Liver (tissue), 10 donors: ENCODE measurements at places on chromosomes 16 and 17. TPM values are rescaled to one million over a fixed set of nuclear protein-coding genes. Genes with fewer than 3 reads are reported as not detected.

DNA sequence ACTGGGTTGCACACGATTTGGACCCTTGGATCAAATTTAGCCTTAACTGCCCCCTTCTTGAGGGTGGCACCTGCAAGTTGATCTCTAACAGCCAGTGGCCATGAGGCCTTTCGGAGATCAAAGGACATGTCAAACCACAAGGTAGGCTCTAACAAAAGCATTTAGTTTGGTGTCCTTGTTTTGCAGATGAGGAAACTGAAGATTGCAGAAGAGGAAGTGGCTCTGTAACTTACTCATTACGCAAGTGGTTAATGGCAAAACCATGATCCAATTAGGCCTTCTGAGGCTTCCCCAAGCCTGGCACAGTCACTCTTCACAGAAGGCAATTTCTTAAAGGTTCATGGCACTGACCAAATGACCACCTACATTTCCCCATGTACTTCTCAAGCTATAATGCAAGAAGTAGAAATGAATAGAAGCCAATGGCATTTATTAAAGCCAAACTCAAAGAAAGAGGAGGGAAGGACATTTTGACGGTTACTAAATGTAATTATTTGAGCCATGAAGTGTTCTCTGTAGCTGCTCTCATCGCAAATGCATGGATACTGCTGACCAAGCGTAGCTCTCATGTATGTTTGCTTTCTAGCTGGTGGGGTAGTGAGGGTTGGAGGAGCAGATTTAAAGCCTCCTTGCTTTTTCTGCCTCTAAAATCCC, 32.8 kb upstream of the ABCC12 start:
- H3K4me1 ChIP-seq: no peaks in the 10 kb centered on the region
- H3K27ac ChIP-seq: no peak overlapping the region
- H3K36me3 ChIP-seq: no peaks in the 10 kb centered on the region
- H3K27me3 ChIP-seq: no peaks in the 10 kb centered on the region

- no peaks in the 10 kb centered on the region for H3K36me3 ChIP-seq
- H3K4me1 ChIP-seq: no peaks in the 10 kb centered on the region
- H3K27ac ChIP-seq: no peak overlapping the region
- H3K4me3 ChIP-seq: no peak overlapping the region
- DNase-seq: no peak
- H3K27me3 ChIP-seq: peaks cover 4% of the 10 kb centered on the region
Measured at GRCh38 chr17:34024806-34025551, 230.1 kb upstream of the CCL2 start.

- H3K4me3 ChIP-seq: no peak overlapping the region
- no peak overlapping the region for H3K27ac ChIP-seq
- H3K27me3 ChIP-seq: no peaks in the 10 kb centered on the region
- H3K36me3 ChIP-seq: no peaks in the 10 kb centered on the region
Measured at GRCh38 chr17:42784409-42784808, 4.0 kb downstream of the WNK4 start.

GRCh38 chr16:47728205-47728604, 267.1 kb downstream of the PHKB start:
- H3K27me3 ChIP-seq: no peaks in the 10 kb centered on the region
- H3K27ac ChIP-seq: no peak overlapping the region
- no peaks in the 10 kb centered on the region for H3K36me3 ChIP-seq
- no peak overlapping the region for H3K4me3 ChIP-seq

DNA sequence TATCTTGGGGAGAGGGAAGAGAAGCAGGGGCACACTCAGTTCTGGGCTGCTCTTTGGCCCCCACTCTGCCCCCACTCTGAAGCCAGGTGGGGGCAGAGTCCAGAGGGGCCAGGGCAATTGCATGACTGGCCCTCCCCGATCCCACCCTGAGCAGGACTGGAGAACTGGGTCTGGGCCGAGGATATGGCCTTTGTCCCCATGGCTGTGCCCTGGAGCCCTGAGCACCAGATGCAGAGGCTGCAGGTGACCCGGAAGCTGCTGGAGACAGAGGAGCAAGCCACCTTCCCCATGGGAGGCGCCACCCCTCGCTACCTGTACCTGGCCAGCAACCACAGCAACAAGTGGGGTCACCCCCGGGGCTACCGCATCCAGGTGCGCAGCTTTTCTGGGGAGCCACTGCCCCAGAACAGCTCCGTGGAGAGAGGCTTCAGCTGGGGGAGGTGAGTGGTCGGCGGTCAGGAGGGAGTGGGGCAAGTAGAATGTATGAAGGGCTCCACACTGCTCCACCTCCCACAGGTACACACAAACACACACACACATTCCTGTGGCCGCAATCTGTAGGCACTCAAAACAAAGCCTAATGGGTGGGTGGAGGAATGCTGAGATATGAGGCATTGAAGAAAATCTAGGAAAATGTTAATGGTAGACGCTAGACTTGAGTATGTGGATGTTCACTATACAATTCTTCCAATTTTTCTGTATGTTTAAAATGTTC, 21.4 kb downstream of the AOC3 start:
- peaks cover 57% of the 10 kb centered on the region for H3K4me1 ChIP-seq
- no peak for DNase-seq
- no peak overlapping the region for H3K4me3 ChIP-seq
- H3K36me3 ChIP-seq: peaks cover 16% of the 10 kb centered on the region
- no peaks in the 10 kb centered on the region for H3K27me3 ChIP-seq

DNA sequence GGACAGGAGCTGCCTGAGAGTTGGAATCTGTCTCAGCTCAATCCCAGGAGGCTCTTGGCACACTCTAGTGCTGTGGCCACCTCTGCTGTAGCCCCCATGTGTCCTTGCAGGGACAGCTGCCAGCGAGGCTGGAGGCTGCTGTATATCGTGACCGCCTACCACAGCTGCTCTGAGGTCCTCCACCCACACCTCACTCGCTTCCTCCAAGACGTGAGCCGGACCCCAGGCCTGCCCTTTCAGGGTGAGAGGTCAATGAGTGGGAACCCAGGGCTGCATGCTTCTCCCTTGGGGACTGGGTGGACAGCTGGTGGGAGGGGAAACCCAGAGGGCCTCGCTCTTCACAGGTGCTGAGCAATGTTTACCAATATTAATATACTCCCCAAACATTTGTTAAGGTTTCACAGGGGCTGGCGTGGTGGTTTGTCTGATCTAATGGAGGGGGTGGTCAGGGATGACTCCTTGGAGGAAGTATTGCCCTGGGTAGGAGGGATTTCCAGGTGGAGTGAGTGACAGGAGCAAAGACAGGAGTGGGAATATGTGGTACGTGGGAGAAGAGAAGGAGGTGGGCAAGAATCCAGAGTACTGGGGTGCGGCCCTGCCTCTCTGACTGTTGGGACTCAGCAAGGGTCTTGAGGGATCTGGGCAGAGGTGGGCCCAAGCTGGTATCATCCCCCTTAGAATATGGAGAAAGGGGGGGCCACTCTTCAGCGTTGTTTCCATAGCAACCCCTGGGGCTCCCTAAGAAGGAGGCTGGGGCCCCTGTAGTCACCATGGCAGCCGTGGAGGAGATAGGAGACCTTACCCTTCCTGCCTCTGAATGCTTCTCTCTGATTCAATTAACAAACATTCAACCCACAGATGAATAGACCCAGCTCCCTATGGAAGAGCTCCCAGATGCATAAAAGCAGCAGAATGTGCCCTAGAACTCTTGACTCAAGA, 22.2 kb upstream of the ALKBH5 start:
- no peak overlapping the region for H3K27ac ChIP-seq
- peaks cover 2% of the 10 kb centered on the region for H3K4me1 ChIP-seq
- no peaks in the 10 kb centered on the region for H3K36me3 ChIP-seq
- no peak for DNase-seq

The UTS2R gene
- total RNA-seq: not detected
